ENCODE measurements at places on chromosomes 1 and 21. TPM values are rescaled to one million over a fixed set of nuclear protein-coding genes. Genes with fewer than 3 reads are reported as not detected.

CFAP74 gene
- polyA plus RNA-seq = not detected

EPHA10 gene
- polyA plus RNA-seq = not detected

RGS4 gene
- not detected for polyA plus RNA-seq

LMO4 gene
- polyA plus RNA-seq = 23.2 TPM

S100A3 gene
- not detected for polyA plus RNA-seq

SYCP1 gene
- not detected for polyA plus RNA-seq

SPRR4 gene
- not detected for polyA plus RNA-seq

MYBPHL gene
- polyA plus RNA-seq = not detected

Data from CD8-positive, alpha-beta memory T cell (primary cell).